Epithelial cell of proximal tubule (primary cell): ENCODE measurements at places on chromosomes 1 and 21.

- no peak for DNase-seq
Measured at GRCh38 chr1:246078126-246078887, 428.8 kb downstream of the SMYD3 start.

DNA sequence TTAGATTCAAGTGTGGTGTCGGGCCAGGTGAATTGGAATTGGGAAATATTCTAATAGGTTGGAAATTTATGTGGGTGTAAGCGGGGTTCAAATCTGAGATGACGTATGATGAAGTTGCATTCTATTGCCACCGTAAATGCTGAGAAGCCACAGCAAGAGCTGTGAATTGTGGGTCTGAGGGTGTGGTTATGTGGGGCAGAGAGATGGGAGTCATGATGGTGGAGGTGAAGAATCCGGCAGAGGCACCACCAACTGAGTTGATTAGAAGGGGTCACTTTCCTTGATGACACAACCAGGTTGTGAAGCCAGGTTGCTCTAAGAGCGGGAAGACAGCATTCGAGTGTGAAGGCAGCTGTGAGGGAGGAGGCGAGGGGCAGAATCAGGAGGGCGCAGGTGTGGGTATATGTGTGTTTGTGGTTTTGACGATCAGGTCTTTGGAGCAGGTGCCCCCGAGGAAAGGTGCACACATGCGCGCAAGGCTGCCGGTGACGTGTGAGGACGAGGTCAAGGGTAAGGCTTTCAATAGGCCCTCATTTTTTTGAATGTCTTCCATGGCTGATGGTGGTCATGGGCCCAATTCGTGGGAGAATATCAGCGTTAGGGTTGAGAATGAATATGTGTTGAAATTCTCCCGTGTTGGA is 18.7 kb downstream of the LRRC3 start:
- DNase-seq = no peak

DNA sequence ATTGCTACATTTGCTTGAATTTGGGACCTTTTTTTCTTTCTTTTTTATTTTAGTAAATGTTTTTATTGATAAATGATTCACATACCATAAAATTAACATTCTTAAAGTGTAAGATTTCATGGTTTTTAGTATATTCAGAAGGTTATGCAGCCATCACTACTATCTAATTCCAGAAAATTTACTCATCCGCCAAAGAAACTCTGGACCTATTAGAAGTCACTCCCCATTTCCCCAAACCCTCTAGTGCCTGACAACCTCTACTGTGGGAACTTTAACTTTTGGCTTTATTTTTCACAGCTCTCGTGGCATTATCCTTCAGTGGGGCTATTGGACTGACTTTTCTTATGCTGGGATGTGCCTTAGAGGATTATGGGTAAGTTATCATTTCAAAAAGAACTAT is 4.5 kb downstream of the LEPR start:
- no peak for DNase-seq

GRCh38 chr1:225654277-225654597 is 1.3 kb upstream of the ENAH start:
- DNase-seq = no peak
